GM12892 (cell line): ENCODE measurements at places on chromosomes 7 and 10.

- peak; percentile 65 for DNase-seq
Measured at GRCh38 chr7:20798081-20798693, 11.5 kb upstream of the SP8 start.

DNA sequence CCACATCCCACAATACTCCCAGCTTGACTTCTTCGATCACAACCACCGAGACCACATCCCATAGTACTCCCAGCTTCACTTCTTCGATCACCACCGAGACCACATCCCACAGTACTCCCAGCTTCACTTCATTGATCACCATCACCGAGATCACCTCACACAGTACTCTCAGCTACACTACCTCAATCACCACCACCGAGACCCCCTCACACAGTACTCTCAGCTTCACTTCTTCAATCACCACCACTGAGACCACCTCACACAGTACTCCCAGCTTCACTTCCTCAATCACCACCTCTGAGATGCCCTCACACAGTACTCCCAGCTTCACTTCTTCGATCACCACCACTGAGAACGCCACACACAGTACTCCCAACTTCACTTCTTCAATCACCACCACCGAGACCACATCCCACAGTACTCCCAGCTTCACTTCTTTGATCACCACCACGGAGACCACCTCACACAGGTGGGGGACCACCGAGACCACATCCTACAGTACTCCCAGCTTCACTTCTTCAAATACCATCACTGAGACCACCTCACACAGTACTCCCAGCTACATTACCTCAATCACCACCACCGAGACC lies 8.6 kb downstream of the MUC3A start:
- no peak for DNase-seq

- no peak for DNase-seq
Measured at GRCh38 chr7:46948716-46949115, 633.2 kb downstream of the TNS3 start.

DNA sequence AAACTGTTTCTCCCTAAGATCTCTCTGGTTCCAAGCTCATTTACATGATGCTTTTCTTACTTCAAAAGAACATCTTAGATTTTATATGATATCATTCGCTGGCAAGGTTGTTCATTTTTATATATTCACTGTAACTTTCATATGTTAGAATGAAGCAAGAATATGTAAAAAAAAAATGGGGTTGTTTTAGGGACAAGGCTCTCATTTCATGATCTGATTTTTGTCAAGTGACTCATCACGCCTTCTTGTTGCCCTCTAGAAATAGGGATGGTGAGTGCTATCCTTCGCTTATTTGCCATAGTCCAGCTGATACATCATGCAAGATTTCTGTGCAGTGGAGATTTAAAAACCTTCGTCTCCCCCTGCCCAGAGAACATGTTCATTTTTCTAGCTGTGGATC lies 14.0 kb upstream of the CELF2 start:
- DNase-seq = no peak

GRCh38 chr7:12647364-12648219 lies 39.8 kb upstream of the ARL4A start:
- no peak for DNase-seq

- DNase-seq = no peak
Measured at GRCh38 chr7:32952876-32953275, 4.4 kb upstream of the FKBP9 start.

- no peak for DNase-seq
Measured at GRCh38 chr10:92699193-92699517, 9.4 kb downstream of the HHEX start.

DNA sequence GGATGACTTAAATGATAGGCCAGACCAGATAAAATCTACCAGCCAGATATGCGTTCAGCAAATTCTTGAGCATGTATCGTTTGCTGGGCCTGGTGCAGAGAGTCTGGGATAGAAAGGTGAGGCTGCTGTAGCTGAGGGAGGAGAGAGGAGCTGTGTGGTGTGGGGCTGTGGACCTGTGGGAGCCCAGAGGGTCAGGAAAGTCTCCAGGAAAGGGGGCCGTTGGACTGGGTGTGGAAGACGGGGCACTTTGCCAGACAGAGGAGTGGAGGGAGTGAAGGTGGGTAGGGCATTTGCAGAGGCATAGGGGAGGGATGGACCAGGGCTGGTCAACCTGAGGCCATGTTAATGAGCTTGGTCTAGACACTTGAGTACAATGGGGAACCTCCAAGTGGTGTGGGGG lies 124.7 kb upstream of the UNC5B start:
- DNase-seq = no peak

DNA sequence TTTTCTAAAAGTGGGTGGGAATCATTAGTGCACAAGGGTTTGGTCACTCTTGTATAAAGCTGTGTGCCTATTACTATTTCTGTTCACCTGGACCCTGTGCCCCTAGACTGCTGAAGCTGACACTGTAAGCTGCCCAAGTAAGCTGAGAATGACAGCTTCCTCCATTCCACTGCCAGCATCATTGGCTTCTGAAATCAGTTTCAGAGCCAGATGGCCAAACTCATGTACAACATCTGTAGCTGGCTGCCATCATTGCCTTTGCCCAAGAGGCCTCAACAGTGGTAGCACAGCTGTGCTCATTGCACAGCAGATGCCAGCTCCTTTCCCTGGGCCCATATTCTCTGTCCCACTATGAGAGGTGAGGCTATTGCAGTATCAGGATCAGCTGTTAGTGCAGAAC lies 165.7 kb downstream of the CPEB3 start:
- DNase-seq = no peak

- no peak for DNase-seq
Measured at GRCh38 chr7:157233677-157234076, 95.0 kb downstream of the UBE3C start.

DNA sequence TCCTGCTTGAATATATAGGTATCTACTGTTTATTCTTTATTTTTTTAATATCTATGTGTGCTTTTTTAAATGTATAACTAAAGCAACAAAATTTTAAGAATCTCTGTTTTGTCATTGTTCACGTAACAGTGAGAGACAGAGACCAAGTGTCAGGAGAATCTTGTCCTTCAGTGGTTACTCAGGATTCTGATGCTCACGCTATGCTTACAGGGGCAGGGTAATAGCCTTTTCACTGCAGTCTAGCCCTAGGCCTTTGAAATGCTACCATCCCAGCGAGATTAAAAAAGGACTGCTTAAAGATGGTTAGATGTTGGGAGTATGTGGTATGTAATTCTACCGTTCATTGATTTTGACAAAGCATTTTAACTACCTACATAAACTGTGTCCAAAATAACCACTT lies 71.6 kb upstream of the EGFR start:
- no peak for DNase-seq

DNA sequence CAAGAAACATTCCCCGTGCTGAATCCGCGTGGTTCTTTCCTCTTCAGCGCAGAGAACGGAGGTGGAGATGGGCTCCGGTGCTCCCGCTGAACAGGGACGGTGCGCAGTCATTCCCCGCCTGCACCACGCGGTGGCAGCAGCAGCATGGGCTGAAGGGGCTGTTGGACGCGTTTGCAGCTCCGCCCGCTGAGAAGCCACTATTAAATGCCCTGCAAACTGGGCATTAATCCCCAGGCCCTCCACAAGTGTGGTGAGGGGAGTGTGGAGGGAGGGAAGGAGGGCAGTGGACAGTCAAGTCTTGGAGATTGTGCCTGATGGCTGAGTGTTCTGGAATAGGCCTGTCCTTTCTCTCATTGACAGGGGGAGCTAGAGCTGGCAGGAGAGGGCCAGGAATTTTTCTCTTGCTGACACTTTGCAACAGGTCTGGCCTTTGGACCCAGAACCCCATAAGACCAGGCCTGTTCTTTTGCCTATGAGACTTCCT lies 240.2 kb upstream of the INHBA start:
- peak; percentile 51 for DNase-seq
